ENCODE measurements at places on chromosomes 16 and 17. TPM values are rescaled to one million over a fixed set of nuclear protein-coding genes. Genes with fewer than 3 reads are reported as not detected.

The HSPB9 gene
- total RNA-seq: not detected

The CHST6 gene
- total RNA-seq: 0.26 TPM

The KRTAP4-6 gene
- not detected for total RNA-seq

The GNG13 gene
- not detected for total RNA-seq

The KLHL36 gene
- 83.1 TPM for total RNA-seq

The CFAP20 gene
- total RNA-seq: 23.4 TPM

The GDPD1 gene
- 1.5 TPM for total RNA-seq

The PPP1R27 gene
- total RNA-seq: under 0.01 TPM

The CRISPLD2 gene
- 37.0 TPM for total RNA-seq

All from fibroblast of lung (primary cell).